ENCODE measurements at places on chromosomes 7 and 10.

- H3K4me1 ChIP-seq, result peaks cover 9% of the 10 kb centered on the region
- H3K27ac ChIP-seq, result no peak overlapping the region
- H3K36me3 ChIP-seq, result no peaks in the 10 kb centered on the region
- no peak for DNase-seq
Observed at GRCh38 chr10:24207781-24208611, 942 bp upstream of the KIAA1217 start.

DNA sequence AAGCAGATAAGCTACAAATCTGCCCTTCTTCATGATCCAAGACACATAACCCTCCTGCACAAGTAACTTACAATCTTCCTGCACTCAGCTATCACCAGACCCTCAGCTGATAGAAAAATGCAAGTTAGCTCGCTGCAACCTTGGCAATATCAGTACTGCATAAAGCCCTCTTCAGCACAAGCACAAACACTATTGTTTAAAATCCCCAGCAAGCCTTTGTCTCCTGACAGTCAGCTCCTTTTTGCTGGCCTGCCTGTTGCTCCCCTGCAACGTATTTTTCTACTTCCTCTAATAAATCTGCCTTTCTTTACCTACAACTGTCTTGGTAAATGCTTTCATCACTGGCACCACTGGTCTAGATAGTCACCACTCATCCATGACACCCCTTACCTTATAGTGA, 59.8 kb downstream of the BAMBI start:
- no peak overlapping the region for H3K4me3 ChIP-seq
- H3K27me3 ChIP-seq, result no peaks in the 10 kb centered on the region

DNA sequence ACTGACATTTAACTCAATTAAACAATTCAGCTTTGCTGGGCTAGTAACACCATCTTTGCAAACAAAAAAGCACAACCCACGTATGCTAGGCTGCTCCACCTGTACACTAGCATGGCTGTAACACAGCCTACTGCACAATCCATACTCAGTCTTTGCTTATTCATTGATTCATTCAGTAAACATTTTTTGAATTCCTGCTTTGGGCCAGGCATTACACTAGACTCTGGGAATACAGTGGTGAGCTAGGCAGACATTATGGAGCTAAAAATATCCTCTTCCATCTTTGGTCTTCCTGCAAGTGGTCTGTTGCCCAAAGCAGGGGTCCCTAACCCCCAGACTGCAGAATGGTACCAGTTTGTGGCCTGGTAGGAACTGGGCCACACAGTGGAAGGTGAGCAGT, 9.9 kb downstream of the CNNM1 start:
- H3K27ac ChIP-seq, result no peak overlapping the region
- H3K4me3 ChIP-seq, result no peak overlapping the region
- no peaks in the 10 kb centered on the region for H3K36me3 ChIP-seq
- no peak for DNase-seq

- DNase-seq, result no peak
- no peak overlapping the region for H3K4me3 ChIP-seq
- H3K27ac ChIP-seq, result no peak overlapping the region
- H3K36me3 ChIP-seq, result no peaks in the 10 kb centered on the region
- no peaks in the 10 kb centered on the region for H3K4me1 ChIP-seq
Observed at GRCh38 chr10:108130575-108130974, 966.1 kb upstream of the SORCS1 start.
